ENCODE measurements at places on chromosomes 6 and 20. TPM values are rescaled to one million over a fixed set of nuclear protein-coding genes. Genes with fewer than 3 reads are reported as not detected.
A peak's percentile ranks its signal among the peaks of the same experiment; 100 is the strongest.

- no peak for DNase-seq
These were observed 22.0 kb downstream of the C6orf89 start for GRCh38 chr6:36907781-36908180.

KCNQ5 gene
- total RNA-seq, result 0.59 TPM

DBNDD2 gene
- total RNA-seq, result 63.3 TPM

OPRM1 gene
- total RNA-seq, result not detected

PAK5 gene
- not detected for total RNA-seq

DNA sequence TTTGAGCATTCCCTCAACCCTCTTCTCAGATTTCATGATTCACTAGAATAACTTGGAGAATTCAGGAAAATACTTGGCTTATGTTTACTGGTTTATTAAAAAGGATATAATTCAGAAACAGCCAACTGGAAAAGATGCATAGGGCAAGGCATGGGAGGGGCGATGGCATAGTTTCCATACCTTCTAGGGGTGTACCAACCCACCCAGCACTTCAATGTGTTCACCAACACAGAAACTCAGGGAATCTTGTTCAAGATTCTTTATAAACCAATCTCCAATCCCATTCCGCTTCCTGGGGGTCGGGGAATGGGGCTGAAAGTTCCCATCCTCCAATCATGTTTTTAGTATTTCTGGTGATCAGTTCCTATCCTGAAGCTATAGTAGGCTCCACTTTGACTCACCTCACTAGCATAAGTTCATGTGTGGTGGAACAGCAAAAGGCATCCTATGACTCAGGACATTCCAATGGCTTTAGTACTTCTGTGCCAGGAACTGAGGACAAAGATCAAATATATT lies 164.4 kb downstream of the SIM1 start:
- no peak for DNase-seq

DNA sequence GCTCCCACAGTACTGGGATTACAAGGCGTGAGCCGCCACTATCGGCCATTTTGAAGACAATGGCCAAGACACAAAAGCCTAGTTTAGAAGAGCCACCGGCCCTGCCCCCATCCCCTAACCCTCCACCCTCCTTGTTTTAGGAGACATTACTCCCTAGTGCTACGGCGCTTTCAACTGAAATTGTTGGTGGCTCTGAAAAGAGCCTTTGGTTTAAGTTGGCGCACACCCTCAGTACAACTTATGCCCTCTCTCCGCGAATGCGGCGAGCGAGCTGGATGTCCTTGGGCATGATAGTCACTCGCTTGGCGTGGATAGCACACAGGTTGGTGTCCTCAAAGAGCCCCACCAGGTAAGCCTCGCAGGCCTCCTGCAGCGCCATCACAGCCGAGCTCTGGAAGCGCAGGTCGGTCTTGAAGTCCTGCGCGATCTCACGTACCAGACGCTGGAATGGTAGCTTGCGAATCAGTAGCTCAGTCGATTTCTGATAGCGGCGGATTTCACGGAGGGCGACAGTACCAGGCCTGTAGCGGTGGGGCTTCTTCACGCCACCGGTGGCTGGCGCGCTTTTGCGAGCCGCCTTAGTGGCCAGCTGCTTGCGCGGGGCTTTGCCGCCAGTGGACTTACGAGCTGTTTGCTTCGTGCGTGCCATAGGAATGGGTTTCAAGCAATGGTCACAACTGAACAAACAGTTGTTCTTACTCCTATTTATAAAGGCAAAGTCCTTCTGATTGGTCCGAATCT lies 114.9 kb upstream of the BTN3A2 start:
- DNase-seq, result peak; percentile 17

GRCh38 chr6:157631412-157631811 lies 191.6 kb upstream of the SNX9 start:
- no peak for DNase-seq

- peak; percentile 13 for DNase-seq
These were observed 176.7 kb downstream of the HACE1 start for GRCh38 chr6:104682722-104683643.

- no peak for DNase-seq
These were observed 65.5 kb upstream of the BTBD3 start for GRCh38 chr20:11852189-11852588.

DNA sequence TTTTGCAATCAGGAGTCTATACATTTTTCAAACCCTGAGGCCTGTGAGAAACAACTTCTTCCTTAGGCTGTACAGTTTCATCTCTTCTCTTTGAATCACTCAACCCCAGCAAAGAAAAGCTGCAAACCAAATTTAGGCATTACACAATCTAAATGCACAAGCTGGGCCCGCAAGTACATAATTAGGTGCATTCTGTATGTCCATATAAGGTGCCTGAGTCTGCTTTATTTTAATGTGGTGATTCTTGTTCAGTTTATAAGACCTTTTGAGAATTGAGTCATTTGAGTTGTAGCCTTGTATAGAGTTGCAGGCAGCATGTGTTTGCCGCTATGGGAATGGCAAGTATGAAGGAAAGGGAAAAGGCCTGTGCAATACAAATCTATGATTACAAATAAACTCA lies 709.6 kb upstream of the MARCKS start:
- no peak for DNase-seq

GRCh38 chr20:59223182-59223601 lies 59.6 kb downstream of the ZNF831 start:
- no peak for DNase-seq

DNA sequence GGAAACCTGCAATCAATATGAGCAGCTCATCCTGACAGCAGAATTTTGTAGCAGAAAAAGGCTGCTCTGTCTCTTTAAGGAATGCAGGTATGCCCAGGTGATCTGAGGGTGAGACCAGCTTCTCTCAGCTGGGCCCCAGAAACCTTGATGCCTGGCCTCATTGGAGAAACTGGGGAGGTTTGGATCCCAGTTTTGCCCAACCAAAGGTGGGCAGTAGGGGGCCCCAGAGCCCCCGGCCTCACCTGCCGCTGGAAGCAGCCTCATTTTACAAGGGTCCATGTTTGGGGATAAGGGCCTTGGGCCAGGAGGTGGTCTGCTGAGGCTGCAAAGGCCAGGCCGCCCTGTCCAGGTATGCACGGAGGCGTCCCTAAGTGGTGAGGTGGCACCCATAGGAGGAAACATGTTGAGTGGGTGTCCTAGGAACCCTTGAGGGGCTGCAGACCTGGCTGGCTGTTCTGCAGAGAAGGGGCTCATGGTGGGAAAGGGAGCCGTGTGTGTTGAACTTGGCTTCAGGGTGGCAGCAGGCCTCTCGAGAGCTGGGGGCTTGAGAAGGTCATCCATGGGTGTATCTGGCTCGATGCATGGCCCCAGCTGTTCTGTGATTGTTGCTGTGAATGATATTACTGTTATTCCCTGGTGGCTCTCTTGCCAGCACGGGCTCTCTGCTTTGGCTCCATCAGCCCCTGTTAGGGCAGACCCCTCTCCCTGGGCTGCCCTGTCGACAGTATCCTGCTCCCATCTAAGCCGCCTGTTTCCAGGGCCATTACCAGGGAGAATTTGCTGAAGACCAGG lies 208.4 kb downstream of the CDH4 start:
- DNase-seq, result no peak

DNA sequence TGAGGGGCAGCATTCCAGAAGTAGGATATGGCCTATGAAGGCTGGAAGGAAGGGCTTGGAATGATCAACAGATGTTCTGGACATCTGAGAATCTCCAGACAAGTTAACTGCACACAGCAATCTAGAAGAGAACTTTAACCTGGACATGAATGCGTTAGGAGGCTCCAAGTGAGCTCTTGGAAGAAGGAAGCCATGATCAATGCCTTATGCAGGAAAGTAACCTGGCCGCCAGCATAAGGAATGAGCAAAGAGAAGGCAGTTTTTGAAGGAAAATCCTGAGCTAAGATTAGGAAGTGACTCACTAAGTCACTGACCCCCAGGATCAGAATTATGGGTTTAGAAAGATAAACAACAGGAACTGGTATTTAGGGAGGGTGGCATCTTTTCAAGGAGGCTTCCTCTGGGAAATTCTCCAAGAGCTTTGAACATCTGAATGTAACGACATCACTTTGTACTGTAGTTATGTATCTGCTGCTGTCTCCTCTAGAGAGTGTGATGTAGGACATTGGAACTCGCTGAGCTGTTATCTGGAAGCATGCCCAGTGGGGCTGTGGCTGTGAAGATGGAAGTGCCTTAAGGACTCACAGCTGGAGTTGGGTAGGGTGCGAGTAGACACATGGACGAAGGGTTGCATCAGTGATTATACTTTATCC lies 236.8 kb downstream of the PACRG start:
- peak; percentile 21 for DNase-seq

DNA sequence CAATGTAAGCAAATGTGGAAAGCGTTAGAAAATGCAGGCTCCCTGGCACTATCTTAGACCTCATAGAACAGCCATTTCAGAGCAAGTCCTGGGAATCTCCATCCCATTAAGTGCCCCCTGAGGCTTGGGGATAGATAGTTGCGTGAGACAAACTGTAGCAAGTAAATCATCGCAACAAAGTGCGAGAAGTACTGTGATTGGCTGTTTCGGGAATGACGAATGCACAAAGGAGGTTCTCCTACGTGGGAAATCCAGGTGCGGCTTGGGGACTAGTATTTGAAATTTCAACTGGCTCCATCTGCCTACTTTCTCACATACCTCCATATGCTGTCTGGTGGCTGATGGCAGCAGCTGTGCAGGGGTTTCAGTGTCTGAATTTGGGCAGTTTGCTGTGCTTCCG lies 84.5 kb downstream of the PLEKHG1 start:
- DNase-seq, result no peak

DNA sequence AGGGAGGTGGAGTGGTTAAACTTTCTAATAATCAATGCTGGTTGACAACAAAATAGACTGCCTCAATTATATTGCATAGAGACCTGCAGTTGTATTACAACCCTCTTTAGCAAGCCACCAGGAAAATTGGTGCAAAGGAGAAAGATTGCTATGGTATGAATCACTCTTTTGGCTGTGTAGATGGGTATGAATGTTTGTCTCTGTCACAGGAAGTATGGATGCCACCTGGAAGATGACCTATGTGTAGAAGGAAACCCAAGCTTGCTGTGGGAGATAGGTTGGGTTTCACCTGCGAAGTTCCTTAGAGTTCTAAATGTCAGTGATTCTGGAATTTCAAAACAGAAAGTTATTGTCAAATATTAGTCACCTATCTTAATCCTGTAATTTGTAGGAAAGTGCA lies 134.6 kb downstream of the SOBP start:
- DNase-seq, result no peak

DNA sequence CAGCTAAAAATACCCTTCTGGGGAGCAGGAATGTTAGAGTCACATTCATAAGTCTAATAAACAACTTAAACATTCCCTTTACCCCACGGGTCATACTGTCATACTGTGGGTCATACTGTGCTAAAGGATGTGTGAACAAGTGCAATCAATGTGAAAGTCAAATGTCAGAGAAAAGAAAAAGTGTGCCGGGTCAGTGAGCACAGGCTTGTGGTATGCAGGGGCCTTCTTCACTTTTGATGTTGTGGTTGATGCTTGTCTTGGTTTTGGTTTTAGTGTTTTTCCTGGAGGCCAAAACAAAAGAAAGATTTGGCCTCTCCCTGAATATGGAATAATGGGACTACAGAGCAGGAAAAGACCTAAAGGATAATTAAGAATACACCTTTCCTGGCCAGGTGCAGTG lies 267.9 kb upstream of the PLN start:
- DNase-seq, result no peak

DNA sequence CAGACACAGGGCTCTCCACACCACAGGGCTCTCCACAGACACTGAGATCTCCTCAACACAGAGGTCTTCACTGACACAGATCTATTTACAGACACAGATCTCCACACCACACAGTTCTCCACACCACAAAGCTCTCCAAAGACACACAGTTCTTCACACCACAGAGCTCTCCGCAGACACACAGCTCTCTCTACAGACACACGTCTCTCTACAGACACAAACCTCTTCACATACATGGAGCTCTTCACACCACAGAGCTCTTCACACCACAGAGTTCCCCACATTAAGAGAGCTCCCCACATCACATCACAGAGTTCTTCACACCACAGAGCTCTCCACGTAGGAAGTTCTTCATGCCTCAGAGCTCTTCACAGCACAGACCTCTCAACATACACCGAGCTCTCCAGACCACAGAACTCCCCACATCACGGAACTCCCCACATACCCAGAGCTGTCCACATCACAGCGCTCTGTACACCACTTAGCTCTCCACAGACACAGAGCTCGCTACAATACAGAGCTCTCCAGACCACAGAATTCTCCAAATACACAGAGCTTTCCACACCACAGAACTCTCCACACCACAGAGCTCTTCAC lies 53.9 kb downstream of the ERMARD start:
- no peak for DNase-seq

DNA sequence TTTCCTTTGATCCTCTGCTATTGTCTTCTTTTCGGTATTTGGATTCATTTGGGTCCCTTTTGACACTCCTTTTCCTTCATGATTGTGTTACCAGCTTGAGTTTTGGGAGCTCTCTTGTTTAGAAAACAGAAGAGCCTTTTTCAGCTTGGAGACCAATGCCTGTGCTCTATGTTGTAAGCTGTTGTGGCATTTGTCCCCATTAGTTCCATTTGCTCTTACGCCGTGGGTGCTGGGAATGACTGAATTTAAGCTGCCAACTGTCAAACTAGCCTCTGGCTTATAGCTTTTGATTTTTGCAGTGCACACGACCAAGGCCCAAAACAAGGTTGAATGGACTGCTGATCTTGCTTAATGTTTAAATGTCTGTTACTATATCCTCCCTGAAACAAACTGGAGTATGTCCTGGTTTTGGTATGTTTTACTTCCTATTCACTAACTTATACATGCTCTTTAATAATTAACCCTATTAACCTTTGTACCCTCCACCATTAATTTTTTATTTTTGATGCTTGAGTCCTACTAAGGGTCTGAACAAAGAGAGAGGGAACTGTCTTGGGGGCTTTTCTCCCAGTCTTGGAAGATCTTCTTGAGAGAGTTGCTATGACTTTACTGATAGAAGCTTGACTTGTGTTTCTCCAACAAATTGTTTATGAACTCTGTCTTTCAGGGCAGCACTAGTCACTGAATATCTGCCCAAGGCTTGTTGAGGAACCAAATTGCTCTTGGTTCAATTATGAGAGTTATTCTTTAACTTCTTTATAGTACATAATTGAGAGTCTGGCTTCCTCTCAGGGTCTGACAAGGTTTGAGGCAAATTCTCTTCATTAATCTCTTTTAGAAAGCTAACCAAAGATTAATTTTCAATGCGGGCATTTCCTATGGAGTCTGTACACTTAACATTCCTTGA lies 100.3 kb upstream of the SIRPG start:
- DNase-seq, result no peak

DNA sequence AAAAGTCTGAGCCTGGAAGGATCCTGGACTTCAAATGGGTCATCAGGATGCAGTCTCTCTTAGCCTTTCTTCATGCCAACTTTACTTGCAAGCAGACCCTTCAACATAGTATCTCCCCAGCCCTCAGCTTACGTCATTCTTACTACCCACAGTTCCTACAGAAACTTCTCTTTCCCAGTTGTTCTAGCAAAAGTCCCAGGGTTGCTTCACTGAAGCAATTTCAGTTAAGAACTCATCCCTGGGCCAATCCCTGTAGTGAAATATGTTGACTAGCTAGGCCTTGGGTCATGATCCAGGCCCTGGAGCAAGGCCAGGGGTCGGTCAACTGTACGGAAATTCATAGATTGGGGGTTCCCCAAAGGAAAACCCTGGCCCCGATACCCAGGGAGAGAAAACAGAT lies 8.6 kb upstream of the FAM83D start:
- no peak for DNase-seq

All from tibial nerve (tissue), 4 donors.